ENCODE measurements at places on chromosomes 5 and 9.

DNA sequence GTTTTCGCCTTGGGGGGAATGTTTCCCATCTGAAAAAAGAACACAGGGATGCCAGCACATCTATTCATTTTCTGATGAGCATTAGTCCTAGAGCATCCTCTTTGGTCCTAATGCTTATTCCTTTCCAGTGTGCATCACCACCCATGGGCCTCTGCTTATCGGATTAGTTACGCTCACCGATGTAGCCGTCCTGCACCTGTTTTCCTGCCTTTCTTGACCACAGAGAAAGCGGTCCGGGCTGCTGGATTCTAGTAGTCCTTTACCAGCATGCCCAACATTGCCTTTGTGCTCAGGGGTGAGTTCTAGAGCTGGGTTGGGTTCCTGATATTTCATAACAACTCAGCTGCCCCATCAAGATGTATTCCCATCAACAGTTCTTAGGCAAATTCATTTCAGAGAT is 2084.5 kb upstream of the C9orf72 start:
- DNase-seq, result no peak

- DNase-seq, result peak; percentile 84
Measured at GRCh38 chr5:172766287-172767108, 4.5 kb downstream of the DUSP1 start.

DNA sequence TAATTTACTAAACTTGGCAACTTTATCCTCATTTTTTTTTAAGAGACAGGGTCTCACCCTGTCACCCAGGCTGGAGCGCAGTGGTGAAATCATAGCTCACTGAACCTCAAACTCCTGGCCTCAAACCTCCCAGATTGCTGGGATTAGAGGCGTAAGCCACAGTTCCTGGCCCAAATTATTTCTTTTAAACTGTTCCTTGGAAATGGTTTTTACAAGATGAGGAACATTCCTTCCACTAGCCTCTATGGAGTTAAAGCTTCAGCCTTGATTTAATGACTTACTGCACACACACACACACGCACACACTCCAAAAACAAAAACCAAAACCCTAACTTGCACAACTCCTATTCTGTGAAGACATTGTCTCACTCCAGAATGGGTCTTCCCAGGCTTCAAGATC is 77.2 kb upstream of the TARS1 start:
- no peak for DNase-seq

GRCh38 chr9:91783876-91784672 is 166.0 kb downstream of the ROR2 start:
- DNase-seq, result no peak

DNA sequence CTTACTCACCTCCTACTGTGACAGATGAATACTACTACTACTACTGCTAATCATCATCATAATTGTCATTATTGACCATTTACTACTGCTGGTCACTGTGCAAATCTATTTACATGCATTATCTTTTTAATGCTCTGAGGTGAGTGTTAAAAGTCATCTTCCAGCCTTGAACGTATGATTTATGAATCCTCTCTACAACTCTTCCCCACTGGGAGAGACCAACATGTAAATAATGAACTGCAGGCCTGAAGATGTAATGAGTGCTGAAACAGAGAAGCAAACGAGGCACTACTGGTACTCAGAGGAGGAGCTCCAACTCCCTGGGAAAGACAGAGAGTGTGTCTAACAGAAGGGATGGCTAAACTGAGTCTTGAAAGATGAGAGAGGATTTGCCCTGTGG is 95.4 kb downstream of the JAKMIP2 start:
- DNase-seq, result no peak

DNA sequence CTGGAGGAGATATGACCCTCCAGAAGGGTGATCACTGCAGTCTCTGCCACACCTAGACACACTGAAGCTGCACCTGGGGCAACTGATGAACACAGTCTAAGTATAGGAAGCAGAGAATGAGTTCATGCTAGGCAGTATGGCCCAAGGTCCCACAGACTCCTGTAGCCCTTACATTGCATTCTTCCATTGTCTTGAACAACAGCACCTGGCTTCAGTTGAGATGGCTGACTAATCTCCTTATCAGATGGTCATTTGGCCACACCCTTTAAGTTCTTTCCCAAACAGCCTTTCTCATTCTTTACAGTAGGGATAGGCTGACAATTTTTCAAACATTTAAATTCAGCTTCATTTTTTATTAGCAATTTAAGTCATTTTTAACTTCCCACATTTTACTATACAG is 23.1 kb downstream of the CENPK start:
- DNase-seq, result no peak

DNA sequence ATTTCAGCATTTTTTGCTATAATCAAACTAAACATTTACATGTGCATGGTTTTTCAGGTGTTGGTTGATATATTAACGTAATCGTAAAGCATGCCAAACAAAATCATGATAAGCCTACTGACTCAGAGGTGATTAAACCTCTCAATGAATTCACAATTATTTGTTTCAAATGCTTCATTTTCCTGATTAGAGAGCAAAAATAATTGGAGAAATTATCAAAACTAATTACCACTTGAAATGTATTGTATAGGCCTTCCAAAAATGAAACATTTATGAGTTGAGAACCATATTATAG is 45.7 kb upstream of the JMY start:
- DNase-seq, result no peak

- no peak for DNase-seq
Measured at GRCh38 chr5:158434749-158435148, 575.8 kb upstream of the CLINT1 start.

GRCh38 chr5:135221187-135221473 is 177.9 kb downstream of the MACROH2A1 start:
- DNase-seq, result no peak

- DNase-seq, result no peak
Measured at GRCh38 chr5:4191041-4191440, 595.4 kb downstream of the IRX1 start.

DNA sequence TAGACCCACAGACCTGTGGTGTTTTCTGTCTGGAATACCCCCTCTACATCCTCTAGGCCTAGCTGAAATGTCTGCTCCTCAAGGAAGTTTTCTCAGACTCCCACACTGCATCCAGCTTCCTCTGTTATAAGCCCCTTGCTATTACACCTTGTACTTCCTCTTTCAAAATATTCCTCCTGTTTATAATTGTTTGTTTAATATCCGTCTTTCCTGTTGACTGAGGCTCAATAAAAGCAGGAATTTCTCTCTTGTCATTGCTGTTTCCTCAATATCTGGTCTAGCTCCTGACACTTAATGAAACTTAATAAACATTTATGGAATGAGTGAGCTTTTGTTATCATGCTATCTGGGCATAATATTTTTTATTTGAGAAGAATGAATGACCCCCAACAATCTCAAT is 34.1 kb upstream of the IQGAP2 start:
- DNase-seq, result no peak

DNA sequence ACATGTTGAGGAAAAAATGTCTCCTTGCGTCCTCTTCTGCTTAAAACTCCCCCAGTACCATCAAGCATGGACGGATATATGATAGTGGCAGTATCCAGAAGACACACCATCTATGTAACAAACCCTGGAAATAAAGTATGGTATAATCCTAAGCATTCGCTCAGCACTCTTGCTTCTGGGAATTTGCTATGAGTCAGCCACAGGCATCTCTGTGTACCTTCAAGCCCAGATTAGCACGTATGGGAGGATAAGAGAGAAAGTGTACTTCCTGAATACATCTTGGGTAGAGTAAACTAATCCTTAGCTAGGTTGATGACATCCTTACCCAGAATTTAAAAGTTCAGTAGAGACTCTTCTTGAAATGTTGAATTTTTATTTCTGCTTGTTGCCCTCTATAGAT is 71.2 kb downstream of the GHR start:
- no peak for DNase-seq

GRCh38 chr9:8244505-8245092 is 445.0 kb upstream of the DMAC1 start:
- DNase-seq, result no peak

GRCh38 chr9:581673-582497 is 259.6 kb upstream of the DMRT1 start:
- no peak for DNase-seq

DNA sequence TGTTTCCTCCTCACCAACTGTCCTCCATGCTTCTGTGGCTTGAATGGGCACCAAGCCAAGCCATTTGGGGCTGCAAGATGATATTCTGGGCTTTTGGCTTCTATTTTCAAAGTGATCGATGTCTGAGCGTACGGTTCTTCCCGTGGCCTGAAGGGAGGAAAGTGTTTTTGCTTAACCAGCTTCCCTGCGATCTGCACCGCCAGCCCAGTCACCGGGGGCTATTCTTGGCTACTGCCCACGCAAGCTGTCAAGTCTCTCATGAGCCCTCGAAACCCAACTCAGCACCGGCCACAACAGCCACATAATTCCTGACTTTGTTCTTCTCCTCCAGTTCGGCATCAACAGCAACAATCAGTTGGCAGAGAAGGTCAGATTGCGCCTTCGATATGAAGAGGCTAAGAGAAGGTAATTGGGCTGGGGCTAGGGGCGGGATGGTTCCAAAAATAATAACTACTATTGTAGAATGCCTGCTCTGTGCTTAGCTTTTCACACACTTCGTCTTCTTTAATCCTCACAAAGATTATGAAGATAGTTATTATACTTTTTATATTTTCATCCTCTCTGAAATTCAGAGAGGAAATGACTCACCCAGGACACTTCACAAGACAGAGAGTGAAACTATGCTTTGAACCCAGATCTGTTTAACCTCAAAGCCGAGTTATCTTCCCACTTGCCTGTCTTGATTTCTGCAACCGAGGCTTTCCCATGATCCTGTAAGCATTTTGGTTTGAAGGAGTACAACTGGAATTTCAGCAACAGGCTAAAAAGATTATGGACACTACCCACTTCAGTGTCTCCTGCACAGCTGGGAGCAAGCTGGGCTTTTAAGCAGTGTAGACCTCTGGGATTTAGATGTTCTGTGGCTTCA is 76.4 kb upstream of the RARS1 start:
- DNase-seq, result no peak

DNA sequence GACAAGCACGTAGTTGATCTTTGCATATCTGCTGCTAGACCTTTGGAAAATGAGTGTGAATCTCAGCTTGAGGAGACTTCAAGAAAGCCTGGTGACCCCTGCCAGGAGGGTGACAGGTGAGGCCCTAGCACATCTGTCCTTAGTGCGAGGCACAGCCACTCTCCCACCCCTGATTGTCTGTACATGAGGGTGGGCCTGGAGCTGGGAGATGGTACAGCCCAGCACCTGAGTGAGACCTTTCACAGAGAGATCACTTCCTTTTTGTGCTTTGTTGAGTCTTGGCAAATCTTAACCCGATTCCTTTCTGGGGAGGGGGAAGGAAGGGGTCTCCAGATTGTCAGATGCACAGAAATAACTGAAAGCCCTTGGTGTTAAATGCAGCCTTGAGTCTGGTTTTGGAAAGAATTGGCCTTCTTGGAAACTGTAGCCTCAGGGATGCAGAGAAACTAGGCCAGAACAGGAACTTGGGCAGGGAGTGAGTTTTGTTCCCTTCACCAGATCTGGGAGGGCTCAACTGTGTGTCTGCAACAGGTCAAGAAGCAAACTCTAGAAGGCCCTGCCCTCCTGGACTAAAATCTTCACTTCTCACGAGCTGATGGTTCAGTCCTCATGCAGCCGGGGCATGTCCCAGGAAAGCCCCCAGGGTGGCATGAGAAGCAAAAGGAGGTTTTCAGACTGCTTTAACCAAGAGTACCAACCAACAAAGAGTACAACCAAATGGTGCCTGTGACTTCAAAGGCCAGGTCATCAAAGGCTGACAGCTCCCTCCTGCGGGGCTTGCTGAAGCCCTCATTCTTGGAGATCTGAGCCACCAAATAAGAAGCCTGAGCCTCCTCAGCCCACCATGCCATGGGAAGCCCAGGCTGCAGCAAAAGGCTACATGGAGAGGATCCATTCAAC is 20.8 kb upstream of the SEMA4D start:
- DNase-seq, result no peak

GRCh38 chr9:109385499-109385898 is 64.6 kb upstream of the EPB41L4B start:
- DNase-seq, result no peak

DNA sequence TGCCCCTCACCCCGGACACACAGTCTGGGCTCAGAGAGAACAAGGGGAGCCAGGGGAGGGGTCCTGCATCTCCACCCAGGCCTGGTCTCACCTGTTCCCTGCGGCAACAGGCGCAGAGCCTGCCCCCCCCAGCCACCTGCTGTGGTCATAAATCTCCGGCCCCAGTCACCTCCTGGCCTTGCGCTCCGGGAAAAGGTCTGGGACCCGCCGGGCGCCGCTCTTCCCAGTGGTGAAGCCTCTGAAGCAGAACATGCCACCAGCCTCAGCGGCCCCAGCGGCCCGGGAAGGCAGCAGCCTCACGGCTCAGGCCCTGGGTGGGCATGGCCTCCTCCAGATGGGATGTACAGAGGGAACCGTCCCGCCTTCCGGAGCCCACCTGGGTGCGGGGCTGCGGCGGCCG is 20.6 kb downstream of the NOTCH1 start:
- DNase-seq, result no peak

GRCh38 chr5:115179394-115180164 is 9.9 kb upstream of the TRIM36 start:
- no peak for DNase-seq

GRCh38 chr9:89500008-89500407 is 2.1 kb upstream of the SEMA4D start:
- DNase-seq, result no peak

DNA sequence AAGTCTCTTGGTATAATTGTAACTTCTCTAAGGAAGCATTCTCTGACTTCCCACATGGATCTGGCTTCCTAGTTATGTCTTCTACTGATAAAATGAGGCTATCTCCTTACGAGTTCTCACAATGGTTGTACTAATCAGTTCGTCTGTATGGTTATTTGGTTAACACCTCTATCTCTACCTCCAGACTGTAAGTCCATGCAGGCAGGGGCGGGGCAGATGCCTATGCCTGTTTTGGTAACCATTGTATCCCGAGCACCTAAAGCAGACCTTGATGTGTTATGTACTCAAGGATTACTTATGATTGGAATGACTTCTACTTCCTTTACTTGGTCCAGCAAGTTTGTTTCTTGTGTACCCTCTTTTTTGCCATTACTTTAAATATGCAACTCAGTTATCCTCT is 125.0 kb upstream of the PITX1 start:
- no peak for DNase-seq

Measured in globus pallidus (tissue), 1 donor.